Right renal pelvis (tissue), 4 donors: ENCODE measurements at places on chromosomes 5 and 9. TPM values are rescaled to one million over a fixed set of nuclear protein-coding genes. Genes with fewer than 3 reads are reported as not detected.

SPATA9 gene
- 1.5 TPM for polyA plus RNA-seq

DNA sequence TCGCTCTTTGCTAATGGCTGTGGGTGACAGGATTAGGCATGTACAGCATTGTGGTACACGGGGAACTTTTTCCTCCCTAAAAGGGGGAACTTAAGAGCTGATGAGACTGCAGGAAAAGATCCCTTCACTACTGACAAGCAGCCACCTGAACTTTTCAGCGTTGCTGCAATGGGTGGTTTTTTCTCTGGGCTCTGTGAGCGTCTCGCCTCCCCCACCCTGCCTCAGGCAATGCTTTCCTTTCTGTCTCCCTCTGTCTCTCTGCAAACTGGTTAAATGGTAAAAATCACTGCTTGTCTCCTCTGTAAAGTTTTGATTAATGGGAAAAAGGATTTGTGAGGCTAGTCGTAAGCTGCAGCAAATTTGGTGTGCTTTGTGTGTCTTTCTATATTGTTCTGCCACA, 20.3 kb downstream of the HSD17B3 start:
- no peak for DNase-seq

- peak; percentile 49 for DNase-seq
Observed at GRCh38 chr9:127388037-127388855, 8.7 kb upstream of the SLC2A8 start.

DNA sequence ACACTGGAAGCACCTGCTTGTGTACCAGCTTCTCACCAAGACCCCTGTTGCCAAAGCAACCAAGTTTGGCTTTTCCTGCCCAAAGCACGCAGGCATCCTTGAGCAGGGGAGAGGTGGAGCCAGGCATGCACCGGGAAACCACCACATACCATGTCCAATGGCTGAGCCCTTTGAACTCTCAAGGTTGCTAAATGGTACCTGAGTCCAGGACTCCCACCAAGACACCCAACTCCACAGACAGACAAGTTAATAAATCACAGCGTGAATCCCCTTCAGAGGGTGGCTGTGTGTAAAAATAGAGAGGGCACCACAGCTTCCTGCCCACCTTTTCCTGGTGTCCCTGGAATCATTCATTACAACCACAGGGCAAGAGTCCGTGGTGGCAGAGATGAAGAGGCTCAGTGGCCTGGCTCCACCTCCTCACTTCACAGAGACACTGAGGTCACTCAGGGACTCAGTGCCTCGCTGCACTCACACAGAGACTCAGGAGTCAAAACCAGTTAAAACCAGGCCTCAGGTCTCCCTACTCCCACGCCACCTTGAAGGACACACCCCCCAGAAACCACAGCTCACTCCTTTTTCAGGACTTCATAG, 143.7 kb downstream of the C5orf15 start:
- no peak for DNase-seq

- DNase-seq = no peak
Observed at GRCh38 chr5:68628082-68628814, 412.7 kb downstream of the PIK3R1 start.
